ENCODE measurements at places on chromosomes 5 and 9. TPM values are rescaled to one million over a fixed set of nuclear protein-coding genes. Genes with fewer than 3 reads are reported as not detected.

The HSPB3 gene
- total RNA-seq, result not detected

GRCh38 chr9:135184181-135185053, 96.9 kb downstream of the OLFM1 start:
- DNase-seq, result no peak
- no peaks in the 10 kb centered on the region for H3K36me3 ChIP-seq
- H3K27ac ChIP-seq, result no peak overlapping the region
- H3K27me3 ChIP-seq, result peaks cover 10% of the 10 kb centered on the region
- H3K4me1 ChIP-seq, result no peaks in the 10 kb centered on the region
- no peak overlapping the region for H3K4me3 ChIP-seq

- no peak overlapping the region for H3K27ac ChIP-seq
- no peaks in the 10 kb centered on the region for H3K27me3 ChIP-seq
- H3K36me3 ChIP-seq, result peaks cover 3% of the 10 kb centered on the region
- H3K4me1 ChIP-seq, result 0 out of 2 replicates have a peak, but pooled peaks cover 1% of the 10 kb centered on the region
These were observed 84.2 kb downstream of the NR6A1 start for GRCh38 chr9:124686918-124687317.

- no peaks in the 10 kb centered on the region for H3K36me3 ChIP-seq
- DNase-seq, result no peak
- H3K4me1 ChIP-seq, result no peaks in the 10 kb centered on the region
- no peaks in the 10 kb centered on the region for H3K27me3 ChIP-seq
- H3K27ac ChIP-seq, result no peak overlapping the region
These were observed 95.5 kb upstream of the KCNN2 start for GRCh38 chr5:114266374-114266773.

The ARID3C gene
- total RNA-seq, result not detected

The NOXA1 gene
- total RNA-seq, result 1.2 TPM

DNA sequence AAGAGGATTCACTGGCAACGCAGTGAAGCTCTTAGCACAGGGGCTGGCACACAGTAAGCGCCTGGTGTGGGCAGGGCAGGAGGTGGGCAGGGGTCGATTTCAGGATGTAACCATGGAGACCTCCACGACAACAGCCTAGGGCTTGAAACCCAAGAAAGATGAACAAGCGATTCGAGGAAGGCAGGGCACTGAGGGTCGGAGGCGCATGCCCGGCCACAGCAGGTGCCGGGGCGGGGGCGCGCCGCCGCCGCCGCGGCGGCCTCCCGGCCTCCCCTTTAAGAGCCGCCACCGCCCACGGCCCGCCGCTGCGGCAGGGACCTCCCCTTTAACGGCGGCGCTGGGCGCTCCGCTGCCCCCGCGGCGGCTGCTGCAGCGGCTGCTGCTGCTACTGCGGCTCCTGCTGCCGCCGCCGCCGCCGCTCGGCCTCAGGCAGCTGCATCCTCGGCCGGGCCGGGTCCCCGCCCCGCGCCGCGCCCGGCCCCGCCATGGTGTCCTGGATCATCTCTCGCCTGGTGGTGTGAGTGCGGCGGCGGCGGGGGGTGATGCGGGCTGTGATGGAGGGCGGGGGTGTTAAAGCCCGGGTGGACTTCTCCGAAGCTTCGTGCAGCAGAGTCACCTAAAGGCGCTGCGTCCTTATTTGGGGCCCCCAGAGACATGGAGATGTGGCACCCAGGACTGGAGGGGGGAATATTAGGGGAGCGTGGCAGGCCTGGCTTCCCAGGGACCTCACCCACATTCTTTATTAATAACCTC, at the start of gene REEP2:
Gene REEP2, plus strand, starts transcription at position 334 of the 753 bp plus-strand sequence. Its CDS starts 152 bp downstream, at position 486.
- no peak for DNase-seq
- peak within 1 kb of the TSS; percentile 76 for H3K4me3 ChIP-seq
- peaks cover 35% of the 10 kb centered on the region for H3K4me1 ChIP-seq
- H3K27me3 ChIP-seq, result no peaks in the 10 kb centered on the region

- H3K36me3 ChIP-seq, result no peaks in the 10 kb centered on the region
- H3K4me1 ChIP-seq, result peaks cover 56% of the 10 kb centered on the region
- H3K27ac ChIP-seq, result no peak overlapping the region
- DNase-seq, result no peak
These were observed 72.0 kb upstream of the RAI14 start for GRCh38 chr5:34584165-34584564.

DNA sequence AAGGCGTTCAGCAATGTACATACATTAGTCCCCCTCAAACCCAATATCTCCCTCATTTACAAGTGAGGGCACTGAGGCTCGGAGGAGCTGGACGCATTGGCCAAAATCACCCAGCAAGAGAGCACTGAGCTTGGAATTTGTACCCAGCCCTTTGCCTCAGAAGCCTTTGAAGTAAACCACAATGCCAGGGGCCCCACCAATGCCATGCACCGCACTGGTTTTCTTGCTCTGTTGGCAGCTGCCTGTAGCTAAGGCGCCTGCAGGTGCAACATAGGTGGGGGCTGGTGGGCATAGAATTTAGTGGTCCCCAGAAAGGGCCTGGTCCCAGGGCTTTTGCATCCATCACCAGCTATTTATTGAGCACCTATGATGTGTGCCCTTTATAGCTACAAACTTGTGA, 37.3 kb upstream of the FUBP3 start:
- no peak overlapping the region for H3K4me3 ChIP-seq
- no peaks in the 10 kb centered on the region for H3K27me3 ChIP-seq
- H3K4me1 ChIP-seq, result peaks cover 22% of the 10 kb centered on the region
- DNase-seq, result no peak

DNA sequence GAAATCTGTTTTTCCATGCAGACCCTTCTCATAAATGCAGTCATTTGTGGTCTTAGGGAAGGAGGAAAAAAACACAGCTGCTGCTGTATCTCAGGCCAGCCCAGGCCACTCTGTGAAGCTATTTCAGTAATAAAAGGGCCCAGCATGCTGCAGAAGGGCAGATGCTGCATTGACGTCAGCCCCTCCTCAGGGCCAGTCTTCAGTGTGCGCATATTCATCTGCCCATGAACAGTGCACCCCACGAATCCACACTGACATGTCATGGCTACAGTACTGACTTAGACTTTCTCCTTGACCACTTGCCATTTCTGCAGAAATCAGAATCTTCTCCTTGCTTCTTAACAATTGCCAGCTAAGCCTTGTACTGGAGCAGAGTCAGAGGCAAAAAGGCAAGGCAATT, 304.7 kb downstream of the GABRG2 start:
- no peaks in the 10 kb centered on the region for H3K4me1 ChIP-seq
- H3K4me3 ChIP-seq, result no peak overlapping the region
- H3K36me3 ChIP-seq, result no peaks in the 10 kb centered on the region
- no peaks in the 10 kb centered on the region for H3K27me3 ChIP-seq

The TCF7 gene
- 6.8 TPM for total RNA-seq

DNA sequence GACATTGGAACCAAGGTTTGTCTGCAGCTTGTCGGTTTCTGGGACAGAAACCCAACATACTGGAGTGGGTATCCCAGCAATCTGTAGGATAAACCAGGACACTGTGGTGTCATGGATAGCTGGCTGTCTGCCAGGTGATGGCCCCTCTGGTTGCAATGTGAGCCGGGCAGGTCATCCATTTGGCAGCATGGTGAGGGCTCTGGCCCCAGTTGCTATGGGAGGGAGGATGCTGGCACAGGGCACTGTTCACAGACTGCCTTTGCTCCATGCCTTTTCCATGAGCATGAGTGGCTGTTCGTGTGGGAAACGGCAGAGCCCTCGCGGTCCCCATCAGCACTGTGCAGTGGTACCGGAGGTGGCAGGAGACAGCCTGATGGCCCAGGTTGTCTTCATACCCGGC, 6.4 kb downstream of the S1PR3 start:
- no peak overlapping the region for H3K4me3 ChIP-seq
- H3K27me3 ChIP-seq, result peaks cover 6% of the 10 kb centered on the region
- peaks cover 6% of the 10 kb centered on the region for H3K4me1 ChIP-seq
- no peaks in the 10 kb centered on the region for H3K36me3 ChIP-seq

DNA sequence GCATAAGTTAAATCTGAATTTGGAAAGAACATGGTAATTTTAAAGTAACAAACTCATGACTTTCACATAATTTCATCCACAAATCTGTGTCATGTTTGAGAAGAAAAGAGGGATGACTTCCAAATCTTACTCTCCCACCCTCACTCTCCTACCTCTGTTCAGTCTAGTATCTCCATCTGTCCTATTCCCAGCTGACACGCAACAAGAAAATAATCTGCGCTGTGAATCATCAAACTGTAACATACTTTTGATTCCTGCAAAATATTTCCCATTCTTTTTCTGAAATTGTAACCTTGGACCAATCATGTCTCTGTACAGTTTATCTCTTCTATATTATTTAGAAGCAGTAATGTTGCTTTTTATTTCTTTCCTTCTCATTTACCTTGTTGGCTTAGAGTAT, 91.4 kb downstream of the SLC12A2 start:
- no peak overlapping the region for H3K4me3 ChIP-seq
- H3K36me3 ChIP-seq, result no peaks in the 10 kb centered on the region
- H3K27me3 ChIP-seq, result no peaks in the 10 kb centered on the region
- no peak for DNase-seq
- H3K4me1 ChIP-seq, result no peaks in the 10 kb centered on the region
- H3K27ac ChIP-seq, result no peak overlapping the region

DNA sequence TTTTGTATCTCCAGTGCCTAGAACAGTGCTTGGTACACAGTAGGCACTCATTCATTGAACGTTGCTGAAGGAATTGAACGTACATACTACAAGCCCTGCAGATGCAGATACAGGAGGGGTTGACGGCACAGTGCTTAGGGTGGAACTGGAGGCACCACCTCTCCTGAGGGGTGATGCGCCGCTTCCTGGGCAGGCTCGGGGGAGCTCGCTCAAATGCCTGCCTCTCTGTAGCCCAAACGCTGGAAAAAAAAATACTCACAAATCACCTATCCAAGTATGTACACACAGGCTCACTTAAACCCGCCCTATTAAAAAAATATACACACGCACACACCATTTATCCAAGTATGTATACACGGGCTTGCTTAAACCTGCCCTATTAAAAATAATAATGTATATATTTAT, 536 bp upstream of the COMMD10 start:
- no peaks in the 10 kb centered on the region for H3K27me3 ChIP-seq
- peaks cover 39% of the 10 kb centered on the region for H3K4me1 ChIP-seq
- H3K27ac ChIP-seq, result peak overlapping the region; percentile 89
- no peaks in the 10 kb centered on the region for H3K36me3 ChIP-seq

- H3K27ac ChIP-seq, result no peak overlapping the region
- no peaks in the 10 kb centered on the region for H3K27me3 ChIP-seq
- no peaks in the 10 kb centered on the region for H3K4me1 ChIP-seq
- no peaks in the 10 kb centered on the region for H3K36me3 ChIP-seq
These were observed 49.0 kb downstream of the NPR3 start for GRCh38 chr5:32760091-32760509.

- no peaks in the 10 kb centered on the region for H3K27me3 ChIP-seq
- H3K27ac ChIP-seq, result no peak overlapping the region
- no peak overlapping the region for H3K4me3 ChIP-seq
- H3K36me3 ChIP-seq, result no peaks in the 10 kb centered on the region
- no peaks in the 10 kb centered on the region for H3K4me1 ChIP-seq
These were observed 122.3 kb downstream of the MTRR start for GRCh38 chr5:7991125-7991821.

DNA sequence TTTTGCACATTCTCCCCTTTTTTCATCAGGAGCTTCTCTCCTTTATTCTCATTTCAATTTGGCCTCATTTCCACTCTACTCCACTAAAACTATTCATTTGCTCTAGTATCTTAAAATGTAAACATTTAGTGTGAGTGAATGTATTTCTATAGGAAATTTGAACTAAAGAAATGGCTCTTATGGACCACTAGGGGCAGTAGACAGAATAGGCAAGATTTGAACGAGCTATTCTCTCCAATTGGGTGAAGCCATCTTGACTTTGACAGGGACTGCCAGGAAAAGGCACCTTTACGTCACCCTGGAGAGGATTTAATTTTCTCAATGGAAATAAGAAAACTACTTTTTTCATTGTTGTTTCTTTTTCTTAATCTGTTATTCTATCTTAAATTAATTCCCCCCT, 666.3 kb downstream of the DNAH5 start:
- H3K27me3 ChIP-seq, result no peaks in the 10 kb centered on the region
- no peaks in the 10 kb centered on the region for H3K36me3 ChIP-seq
- no peak for DNase-seq
- no peak overlapping the region for H3K4me3 ChIP-seq
- H3K4me1 ChIP-seq, result no peaks in the 10 kb centered on the region

DNA sequence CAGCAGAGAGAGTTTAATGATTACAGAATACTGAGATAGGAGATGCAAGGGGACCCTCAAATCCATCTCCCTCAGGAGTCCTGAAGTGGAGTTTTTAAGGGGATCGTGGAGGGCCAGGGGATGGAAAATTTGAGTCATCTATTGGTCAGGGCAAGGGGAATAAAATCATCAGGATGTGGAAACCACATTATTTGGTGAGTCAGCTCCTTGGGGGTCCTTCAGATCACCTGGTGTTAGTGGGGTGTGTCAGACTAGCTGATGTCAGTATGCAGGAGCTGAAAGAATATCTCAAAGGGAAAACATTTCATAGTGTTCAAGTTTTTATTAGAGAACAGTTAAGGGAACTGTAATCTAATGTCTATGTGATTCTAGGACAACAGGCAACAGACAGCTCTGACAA, 183.0 kb upstream of the FTMT start:
- H3K4me1 ChIP-seq, result no peaks in the 10 kb centered on the region
- no peak overlapping the region for H3K27ac ChIP-seq
- no peaks in the 10 kb centered on the region for H3K36me3 ChIP-seq
- DNase-seq, result no peak
- no peaks in the 10 kb centered on the region for H3K27me3 ChIP-seq
- H3K4me3 ChIP-seq, result no peak overlapping the region

DNA sequence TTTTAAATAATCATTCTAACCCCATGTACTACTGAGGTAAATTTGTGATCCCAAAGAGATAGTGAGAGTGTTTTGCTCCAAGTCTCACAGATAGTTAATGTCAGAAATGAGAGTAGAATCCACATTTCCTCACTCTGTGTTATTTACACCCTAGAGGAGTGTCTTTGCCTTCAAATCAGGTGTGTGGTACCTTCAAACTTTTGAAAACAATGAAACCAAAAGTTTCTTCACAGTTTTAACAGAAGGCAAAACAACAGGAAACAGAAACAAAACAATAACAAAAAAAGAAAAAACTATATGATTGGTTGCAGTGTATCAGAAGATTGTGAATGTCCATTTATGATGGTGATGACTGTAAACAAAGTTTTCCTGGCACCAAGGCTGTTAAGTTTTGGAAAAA, 85.9 kb downstream of the ERBIN start:
- no peak overlapping the region for H3K27ac ChIP-seq
- no peaks in the 10 kb centered on the region for H3K4me1 ChIP-seq
- no peak for DNase-seq
- H3K36me3 ChIP-seq, result peaks cover 3% of the 10 kb centered on the region

The TRIP13 gene
- total RNA-seq, result 33.0 TPM
